NCI-H446 (cell line): ENCODE measurements at places on chromosomes 7 and 10.

DNA sequence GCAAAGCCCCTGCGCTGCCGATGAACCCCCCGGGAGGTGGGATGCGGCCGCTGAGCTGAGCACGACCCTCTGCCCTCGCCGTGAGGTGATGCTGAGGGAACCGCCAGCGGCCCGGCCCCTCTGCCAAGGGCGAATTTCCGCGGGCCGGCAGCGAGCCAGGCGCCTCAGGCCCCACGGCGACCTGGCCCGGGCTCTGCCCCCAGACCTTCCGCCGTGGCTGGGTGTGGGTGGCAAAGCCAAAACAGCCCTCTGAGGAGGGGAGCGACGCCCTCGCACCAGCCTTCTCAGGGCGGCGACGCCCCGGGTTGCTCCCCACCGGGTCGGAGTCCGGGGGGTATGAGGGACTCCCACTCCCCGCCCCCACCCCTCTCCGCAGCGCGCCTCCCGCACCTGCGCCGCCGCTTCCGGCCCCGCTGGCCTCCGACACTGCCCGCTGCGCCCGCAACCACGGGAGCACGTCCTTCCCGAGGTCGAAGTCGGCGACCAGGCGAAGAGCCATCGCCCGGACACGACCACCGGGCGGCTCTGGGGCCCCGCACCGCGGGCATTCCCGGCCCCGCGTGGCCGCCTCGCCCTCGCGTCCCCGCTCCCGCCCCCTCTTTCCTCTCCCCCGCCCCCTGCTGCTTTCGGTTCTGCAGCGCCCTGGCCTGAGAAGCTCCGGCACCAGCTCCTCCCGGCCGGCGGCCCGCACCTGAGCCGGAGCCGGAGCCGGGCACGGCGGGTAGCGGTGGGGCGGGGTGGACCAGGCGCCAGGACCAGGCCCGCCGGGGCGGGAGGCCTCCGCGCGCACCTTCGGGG, at the start of gene GSAP:
Gene GSAP (minus strand): TSS at position 527 of the 798 bp plus-strand sequence. CDS start 28 bp downstream, at position 499.
- DNase-seq, result no peak

DNA sequence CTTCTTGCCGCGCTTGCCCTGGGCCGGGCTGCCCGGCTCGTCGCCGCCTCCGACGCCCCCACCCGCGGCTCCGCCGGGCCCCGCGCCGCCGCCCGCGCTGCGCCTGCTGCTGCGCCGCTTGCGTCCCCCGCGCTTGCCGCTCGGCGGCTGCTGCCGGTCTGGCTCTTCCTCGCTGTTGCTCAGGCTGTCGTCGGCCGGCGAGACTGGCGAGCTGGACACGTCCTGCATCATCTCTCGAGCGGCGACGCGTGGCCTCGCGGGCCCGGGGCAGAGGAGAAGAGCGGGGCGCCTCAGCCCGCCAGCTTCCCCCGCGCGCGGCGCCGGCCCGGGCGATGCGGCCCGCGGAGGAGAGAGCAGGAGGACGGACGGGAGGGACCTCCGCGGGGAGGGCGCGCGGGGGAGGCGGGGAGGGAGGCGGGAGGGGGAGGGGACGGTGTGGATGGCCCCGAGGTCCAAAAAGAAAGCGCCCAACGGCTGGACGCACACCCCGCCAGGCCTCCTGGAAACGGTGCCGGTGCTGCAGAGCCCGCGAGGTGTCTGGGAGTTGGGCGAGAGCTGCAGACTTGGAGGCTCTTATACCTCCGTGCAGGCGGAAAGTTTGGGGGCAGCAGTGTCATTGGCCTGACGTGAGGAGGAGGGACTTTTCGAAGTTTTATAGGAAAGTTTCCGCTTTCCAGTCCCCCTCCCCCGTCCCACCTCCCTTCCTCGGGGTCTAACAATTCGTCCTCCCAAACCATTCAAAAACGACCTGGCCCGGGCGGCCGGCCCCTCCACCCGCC, at the start of gene TWIST1:
Gene TWIST1 (minus strand): TSS at position 546 of the 779 bp plus-strand sequence. CDS start 315 bp downstream, at position 231.
- DNase-seq, result peak; percentile 64

GRCh38 chr7:159064816-159065510, 79.7 kb downstream of the VIPR2 start:
- no peak for DNase-seq

- DNase-seq, result no peak
Measured at GRCh38 chr7:144508702-144509101, 105.2 kb upstream of the NOBOX start.

DNA sequence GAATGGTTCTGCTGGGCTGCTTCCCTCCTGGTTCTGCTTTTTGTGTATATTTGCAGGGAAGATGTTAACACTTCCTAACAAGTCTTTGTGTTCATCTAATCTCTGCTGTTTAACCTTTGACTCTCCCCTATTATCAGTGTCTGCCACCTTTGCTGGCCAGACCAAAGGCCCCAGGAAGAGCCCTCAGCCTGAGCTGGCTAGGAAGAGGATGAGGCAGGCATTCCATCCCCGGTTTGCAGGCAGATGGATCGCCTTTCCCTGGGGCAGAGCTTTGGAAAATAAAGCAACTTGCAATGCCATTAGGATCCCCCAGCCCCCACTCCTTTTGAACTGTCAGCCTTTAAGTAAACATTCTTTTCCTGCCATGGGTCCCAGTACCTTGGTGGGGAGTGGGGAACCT, 19.0 kb downstream of the DPCD start:
- no peak for DNase-seq

GRCh38 chr7:106313456-106313901, 28.7 kb upstream of the NAMPT start:
- DNase-seq, result no peak

DNA sequence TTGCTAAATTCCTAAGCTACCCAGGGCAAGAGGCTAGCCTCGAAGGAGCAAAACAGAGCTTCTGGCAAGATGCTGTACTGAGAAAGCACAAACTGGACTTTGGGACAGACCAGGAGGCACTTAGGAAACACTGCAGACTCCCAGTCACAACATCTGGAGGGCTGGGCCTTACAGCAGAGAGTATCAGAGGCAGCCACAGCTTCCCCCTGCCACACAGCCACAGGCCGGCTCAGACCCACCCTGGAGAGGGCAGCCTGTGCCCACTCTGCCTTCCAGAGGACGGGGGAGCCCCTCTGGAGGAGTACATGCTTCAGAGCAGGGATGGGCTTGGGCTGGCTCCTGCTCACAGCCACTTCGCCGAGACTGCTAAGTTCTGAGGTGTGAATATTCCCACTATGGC, 17.4 kb downstream of the ESYT2 start:
- no peak for DNase-seq

- no peak for DNase-seq
Measured at GRCh38 chr7:66082083-66082482, 6.5 kb downstream of the ASL start.

- no peak for DNase-seq
Measured at GRCh38 chr10:69344591-69345252, 66.4 kb downstream of the HK1 start.

DNA sequence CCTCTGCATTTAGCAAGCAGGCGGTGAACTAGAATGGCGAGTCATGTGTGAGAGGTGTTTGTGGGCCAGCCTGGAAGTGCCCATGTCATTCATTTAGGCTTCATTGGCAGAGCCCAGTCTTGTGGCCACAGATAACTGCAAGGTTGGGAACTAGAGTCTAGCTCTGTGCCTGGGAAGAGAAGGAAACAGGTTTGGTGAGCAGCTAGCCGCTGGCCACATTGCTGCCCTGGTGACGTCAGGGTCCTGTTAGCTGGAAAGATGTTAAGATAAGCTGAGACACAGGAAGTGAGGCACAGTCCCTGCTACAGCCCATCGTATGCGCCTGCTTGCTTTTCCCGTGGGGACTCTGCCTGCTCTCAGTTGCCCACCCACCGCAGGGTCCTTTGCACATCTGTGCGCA, 185.5 kb downstream of the CAMK1D start:
- no peak for DNase-seq

DNA sequence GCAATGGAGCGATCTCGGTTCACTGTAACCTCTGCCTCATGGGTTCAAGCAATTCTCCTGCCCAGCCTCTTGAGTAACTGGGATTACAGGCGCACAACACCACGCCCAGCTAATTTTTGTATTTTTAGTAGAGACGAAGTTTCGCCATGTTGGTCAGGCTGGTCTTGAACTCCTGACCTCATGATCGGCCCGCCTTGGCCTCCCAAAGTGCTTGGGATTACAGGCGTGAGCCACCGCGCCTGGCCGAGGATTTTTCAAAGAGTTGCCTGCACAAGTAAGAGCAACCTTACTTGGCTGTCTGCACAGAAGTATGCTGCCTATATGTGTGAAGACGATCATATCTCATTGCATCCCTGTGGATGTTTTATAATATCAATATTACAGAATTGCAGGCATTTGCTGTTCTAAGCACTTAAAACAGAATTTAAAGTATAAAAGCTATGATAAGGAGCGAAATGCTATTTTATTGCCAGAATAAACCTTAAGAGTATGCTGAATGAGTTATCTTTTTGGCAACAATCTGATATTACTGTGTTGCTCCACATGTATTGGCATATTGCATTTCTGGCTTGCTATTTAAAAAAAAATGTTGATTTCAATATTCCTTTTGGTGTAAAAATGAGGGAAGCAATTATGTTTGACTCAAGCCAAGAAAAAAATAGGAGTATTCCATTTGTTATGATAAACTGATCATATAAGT, 379.4 kb upstream of the SEMA3D start:
- DNase-seq, result no peak

- no peak for DNase-seq
Measured at GRCh38 chr7:93147363-93147762, 822 bp downstream of the SAMD9L start.

GRCh38 chr7:69959789-69960499, 361.7 kb downstream of the AUTS2 start:
- no peak for DNase-seq

GRCh38 chr10:131141645-131142516, 169.6 kb downstream of the TCERG1L start:
- DNase-seq, result no peak

- DNase-seq, result no peak
Measured at GRCh38 chr7:50397320-50397970, 52.7 kb downstream of the FIGNL1 start.

GRCh38 chr10:20963721-20964595, 66.8 kb upstream of the NEBL start:
- DNase-seq, result no peak

- DNase-seq, result no peak
Measured at GRCh38 chr7:5703572-5704533, 77.6 kb downstream of the RNF216 start.

GRCh38 chr10:123854498-123854897, 37.1 kb downstream of the CPXM2 start:
- no peak for DNase-seq

- DNase-seq, result no peak
Measured at GRCh38 chr10:96714031-96714590, 6.2 kb downstream of the PIK3AP1 start.

DNA sequence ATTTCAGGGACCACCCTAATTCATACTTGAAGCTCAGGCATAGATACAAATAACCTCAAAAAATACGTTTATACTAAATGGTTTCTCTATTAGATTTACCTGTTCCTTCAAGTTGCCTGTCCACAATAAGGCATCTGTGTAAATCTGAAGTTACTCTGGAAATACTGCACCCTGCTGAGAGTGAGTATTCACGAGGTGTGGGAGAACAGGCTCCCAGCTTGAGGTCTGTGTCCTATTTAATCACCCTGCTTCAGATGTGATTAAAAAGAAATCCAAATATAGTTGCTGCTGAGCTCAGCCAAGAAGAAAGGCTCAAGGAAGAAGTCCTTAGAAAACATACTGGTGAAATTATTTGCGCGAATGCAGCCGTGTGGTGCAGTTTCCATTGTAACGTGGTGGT, 136.8 kb downstream of the KLF6 start:
- DNase-seq, result no peak

GRCh38 chr7:303884-304573, 14.1 kb downstream of the FOXL3 start:
- no peak for DNase-seq

- no peak for DNase-seq
Measured at GRCh38 chr10:90993340-90993739, 72.5 kb upstream of the ANKRD1 start.

DNA sequence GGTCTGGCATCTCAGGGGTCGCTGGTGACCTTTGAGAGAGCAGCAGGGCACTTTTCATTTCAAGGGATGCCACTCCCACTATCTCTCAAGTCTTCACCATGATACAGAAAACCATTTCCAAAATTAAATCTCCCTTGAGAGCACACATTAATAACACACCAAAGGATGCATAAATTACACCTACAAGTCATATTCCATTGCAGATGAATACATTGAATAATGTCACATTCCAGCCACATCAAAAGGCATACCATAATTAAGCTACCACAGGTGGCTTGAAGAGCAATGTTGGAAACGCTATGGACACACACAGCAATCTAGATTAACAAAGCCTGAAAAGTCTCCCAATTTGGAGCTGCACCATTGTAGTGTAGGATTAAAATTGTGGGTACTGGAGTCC, 353.3 kb upstream of the ZMIZ1 start:
- no peak for DNase-seq

DNA sequence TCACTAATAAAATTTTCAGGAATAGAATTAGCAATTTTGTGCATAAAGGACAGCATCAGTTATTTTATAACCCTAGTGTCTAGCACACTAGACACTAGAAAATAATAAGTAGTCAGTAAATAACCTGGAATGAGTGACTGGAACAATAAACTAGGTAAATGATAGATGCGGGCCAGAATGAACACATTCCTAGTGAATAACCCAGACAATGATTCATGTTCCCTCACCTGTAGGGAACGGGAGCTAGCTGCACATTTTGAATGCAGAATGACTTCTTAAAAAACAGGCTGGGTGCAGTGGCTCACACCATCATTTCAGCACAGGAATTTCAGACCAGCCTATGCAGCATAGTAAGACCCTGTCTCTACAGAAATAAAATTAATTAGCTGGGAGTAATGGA, 3.2 kb upstream of the ATOH7 start:
- DNase-seq, result no peak

DNA sequence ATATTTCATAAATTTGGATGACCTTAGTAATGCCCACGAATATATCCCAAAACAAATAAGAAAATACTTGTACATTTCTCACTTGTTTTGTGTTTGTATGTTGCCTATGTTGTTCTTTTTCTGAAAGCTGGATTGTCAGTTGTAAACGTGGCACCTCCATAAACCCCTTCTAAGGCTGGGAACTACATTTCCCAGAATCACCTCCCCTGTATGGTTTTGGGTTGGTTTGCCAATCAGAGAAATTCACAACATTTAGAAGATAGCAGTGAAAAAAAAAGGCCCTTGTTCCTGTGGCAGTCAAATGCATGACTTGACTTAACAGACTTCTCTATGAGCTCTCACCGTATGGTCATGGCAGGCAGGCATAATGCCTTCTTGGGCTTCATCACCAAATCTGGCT, 676.3 kb upstream of the STEAP1 start:
- DNase-seq, result no peak

GRCh38 chr10:58488921-58489320, 23.8 kb upstream of the BICC1 start:
- DNase-seq, result no peak

DNA sequence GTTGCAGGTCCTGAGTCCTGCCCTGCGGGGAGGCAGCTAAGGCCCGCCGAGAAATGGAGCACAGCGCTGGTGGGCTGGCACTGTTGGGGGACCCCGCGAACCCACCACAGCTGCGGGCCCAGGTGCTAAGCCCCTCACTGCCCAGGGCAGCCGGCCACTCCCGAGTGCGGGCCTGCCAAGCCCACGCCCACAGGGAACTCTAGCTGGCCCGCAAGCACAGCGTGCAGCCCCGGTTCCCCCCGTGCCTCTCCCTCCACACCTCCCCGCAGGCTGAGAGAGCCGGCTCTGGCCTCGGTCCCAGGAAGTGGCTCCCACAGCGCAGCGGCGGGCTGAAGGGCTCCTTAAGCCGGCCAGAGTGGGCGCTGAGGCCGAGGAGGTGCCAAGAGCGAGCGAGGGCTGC, 3.5 kb upstream of the NSMCE4A start:
- no peak for DNase-seq
